Jurkat, Clone E6-1 (cell line): ENCODE measurements at places on chromosomes 16 and 17.

GRCh38 chr16:30997725-30998711, 12.4 kb downstream of the STX1B start:
- no peak for DNase-seq

GRCh38 chr16:71359431-71359830, 908 bp downstream of the CALB2 start:
- DNase-seq = no peak

GRCh38 chr17:42453439-42453838, 5.2 kb upstream of the ATP6V0A1 start:
- no peak for DNase-seq

DNA sequence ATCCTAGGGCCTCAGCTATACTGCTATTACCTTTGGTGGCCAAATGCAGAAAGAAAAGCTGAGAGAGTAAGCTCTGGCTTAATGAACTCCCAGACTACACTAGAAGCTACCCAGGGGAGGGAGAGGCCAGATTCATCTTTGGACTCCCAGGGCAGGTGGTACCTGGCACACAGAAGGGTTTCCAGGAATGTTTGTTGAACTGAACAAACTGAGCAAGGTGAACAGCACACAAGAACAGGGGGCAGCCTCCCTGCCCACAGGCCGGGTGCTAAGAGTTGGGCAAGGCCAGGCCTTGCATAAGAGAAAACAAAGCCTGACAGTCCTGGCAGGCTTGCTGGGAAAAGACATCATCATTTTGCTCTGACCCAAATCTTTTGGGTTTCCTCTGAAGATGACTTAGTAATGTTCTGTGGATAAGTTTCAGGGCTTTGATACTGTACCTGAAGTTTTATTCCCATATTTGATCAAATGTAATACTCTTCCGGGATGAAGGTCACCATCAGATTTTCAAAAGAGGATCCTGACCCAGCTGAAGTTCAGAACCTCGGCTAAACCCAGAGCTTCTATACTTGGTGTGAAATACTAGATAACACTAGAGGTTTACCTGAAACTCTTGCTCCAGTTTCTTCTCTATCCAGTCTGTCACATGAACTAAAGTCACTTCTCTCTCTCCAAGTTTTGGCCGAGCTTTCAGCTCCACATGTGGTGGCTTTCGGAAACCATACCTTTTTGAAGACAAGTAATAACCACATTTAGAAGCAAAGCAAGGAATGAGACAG, 20.5 kb upstream of the ERN1 start:
- DNase-seq = no peak

DNA sequence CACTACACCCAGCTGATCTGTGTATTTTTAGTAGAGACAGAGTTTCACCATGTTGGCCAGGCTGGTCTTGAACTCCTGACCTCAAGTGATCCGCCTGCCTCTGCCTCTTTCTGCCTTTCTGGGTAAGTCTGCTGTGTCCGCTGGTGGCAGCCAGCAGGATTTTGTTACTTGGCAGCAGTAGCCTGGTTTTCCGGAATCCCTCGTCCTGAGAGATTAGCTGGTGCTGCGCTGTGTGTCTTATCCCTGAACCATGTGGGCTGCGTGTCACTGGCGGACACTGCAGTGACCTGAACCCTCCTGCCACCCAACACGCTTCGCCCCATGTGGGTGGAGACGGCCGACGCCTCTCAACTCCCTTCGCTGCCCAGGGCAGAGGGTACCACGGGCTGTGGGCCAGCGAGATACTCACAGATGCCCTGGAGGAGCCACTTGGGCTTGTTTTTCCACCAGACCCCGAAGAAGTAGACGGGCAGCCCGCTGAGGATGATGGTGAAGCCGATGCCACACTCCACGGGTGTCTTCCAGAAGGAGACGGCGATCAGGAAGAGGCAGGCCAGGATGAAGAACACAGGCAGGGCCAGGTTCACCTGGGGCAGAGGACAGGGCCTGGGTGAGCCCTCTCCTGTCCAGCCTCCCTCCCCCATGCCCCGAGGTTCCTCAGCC, 35.2 kb downstream of the SLC7A5 start:
- DNase-seq = no peak

DNA sequence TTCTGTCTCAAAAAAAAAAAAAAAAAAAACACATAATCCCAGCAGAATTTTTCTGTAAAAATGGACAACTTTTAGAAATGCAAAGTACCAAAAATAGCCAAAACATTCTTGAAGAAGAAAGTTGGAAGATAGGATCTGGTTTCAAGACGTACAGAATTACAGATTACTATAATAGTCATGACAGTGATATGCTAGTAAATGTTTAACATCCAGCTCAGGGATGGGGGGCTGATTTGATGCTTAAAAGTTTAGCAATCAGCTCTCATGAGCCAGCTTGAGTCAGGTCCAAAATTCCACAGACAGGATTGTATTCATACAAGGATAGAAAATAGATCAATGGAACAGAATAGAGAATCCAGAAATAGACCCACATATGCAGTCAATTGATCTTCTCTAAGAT, 100.5 kb downstream of the CYB561 start:
- no peak for DNase-seq

DNA sequence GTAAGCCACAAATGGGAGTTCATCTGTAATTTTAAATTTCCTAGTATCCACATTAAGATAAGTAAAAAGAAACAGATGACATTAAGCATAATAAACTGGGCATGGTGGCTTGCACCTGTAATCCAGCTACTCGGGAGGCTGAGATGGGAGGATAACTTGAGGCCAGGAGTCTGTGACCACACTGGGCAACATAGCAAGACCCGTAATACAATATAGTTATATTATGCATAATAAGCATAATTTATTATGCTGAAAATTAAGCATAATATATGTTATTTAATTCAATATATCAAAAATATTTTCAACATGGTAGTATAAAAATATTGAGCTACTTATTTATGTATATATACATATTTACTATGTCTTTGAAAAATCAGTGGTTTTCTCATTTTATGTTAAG, 48.2 kb downstream of the RNF135 start:
- DNase-seq = no peak

GRCh38 chr16:3348547-3349167, 7.0 kb upstream of the OR2C1 start:
- peak; percentile 86 for DNase-seq

DNA sequence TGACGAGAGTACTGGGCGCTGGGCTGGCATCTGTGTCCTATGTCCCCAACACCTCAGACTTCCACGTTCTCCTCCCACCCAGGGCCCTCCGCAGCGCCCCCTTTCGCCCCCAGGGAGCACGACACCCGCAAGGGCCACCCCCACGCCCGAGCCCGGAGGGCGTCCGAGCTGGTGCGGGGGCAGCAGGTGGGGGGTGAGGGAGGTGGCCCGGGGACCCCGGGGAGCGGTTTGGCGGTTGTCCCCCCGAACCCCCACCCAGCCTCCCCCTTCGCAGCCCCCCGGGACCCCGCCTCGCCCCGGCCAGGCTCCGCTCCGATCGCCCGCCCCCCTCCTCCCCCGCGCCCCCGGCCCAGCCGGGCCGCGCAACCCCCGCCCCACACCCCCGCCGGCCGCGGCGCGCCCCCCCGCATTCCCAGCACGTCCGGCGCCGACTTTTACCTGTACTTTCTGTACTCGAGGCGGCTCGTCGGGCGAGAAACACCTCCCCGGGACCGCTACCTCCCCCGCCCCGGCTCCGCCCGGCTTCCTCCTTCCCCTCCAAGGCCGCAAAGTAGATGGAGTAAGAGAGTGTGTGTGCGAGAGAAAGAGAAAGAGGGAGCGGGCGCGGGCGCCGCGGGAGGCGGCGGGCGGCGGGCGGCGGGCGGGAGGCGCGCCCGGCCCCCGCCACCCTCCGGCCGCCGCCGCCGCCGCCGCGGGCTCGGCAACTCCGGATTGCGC, 901 bp downstream of the CDYL2 start:
- no peak for DNase-seq

DNA sequence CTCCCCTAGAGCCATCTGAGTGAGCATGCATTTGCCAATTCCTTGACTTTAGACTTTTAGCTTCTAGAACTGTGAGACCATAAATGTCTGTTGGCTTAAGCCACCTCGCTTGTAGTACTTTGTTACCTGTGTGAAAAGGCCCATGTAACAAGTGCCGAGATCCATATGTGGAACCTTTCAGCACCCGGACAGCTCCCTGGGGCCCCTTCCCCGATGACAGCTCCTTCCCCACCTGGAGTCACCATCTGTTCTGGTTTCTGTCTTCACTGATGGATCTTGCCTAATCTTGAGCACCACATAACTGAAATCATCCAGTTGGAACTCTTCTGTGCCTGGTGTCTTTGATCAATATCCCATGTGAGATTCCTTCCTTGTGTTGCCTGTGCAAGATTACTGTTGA, 78.9 kb upstream of the EEF2KMT start:
- no peak for DNase-seq

GRCh38 chr16:59168461-59169114, 434.5 kb upstream of the GOT2 start:
- DNase-seq = no peak

- DNase-seq = no peak
These were observed 24.8 kb upstream of the SLC25A19 start for GRCh38 chr17:75313941-75314551.
